Heart left ventricle (tissue), 16 donors: ENCODE measurements at places on chromosomes 11 and 22. TPM values are rescaled to one million over a fixed set of nuclear protein-coding genes. Genes with fewer than 3 reads are reported as not detected.

DNA sequence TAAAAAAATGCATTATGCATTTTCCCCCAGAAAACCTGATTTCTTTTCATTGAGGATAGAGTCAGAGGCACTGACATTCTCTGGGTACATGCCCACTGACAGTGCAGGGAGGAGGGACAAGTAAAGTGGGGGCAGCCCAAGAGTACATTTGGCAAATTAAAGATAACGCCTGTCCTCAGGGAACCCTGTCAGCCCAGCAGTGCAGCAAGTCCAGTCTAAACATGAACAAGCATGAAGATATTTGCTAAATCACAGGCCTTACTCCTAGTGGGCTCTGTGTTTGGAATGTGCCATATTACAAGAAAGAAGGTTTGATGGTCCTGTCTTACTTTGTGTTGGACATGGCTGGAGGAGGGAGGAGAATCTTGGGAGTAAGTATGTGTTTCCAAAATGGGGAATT is 37.9 kb downstream of the AMOTL1 start:
- DNase-seq, result no peak
- H3K4me3 ChIP-seq, result no peak overlapping the region
- H3K4me1 ChIP-seq, result peaks cover 23% of the 10 kb centered on the region
- H3K27me3 ChIP-seq, result no peaks in the 10 kb centered on the region
- peak overlapping the region; percentile 44 for H3K27ac ChIP-seq

DNA sequence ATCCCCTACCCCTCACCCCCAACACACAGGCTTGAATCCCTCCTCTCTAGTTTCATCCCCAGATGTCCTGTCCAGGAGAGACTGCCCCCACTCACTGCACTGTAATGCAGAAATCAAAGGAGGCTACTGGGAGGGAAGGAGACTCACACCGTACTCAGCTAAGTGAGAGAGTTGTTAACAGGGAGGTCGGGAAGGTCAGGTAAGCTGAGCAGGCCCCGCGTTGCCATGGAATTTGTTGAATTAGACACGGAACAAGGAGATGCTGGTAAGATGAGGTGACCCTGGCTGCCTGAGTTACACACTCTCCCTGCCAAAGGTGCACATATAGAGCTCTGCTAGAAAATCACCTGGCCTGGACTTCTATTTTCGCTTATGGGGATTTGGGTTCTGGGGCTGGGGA is 197.9 kb downstream of the NXPE2 start:
- DNase-seq, result no peak
- no peaks in the 10 kb centered on the region for H3K4me1 ChIP-seq
- H3K36me3 ChIP-seq, result no peaks in the 10 kb centered on the region
- H3K27ac ChIP-seq, result no peak overlapping the region
- no peaks in the 10 kb centered on the region for H3K27me3 ChIP-seq

DNA sequence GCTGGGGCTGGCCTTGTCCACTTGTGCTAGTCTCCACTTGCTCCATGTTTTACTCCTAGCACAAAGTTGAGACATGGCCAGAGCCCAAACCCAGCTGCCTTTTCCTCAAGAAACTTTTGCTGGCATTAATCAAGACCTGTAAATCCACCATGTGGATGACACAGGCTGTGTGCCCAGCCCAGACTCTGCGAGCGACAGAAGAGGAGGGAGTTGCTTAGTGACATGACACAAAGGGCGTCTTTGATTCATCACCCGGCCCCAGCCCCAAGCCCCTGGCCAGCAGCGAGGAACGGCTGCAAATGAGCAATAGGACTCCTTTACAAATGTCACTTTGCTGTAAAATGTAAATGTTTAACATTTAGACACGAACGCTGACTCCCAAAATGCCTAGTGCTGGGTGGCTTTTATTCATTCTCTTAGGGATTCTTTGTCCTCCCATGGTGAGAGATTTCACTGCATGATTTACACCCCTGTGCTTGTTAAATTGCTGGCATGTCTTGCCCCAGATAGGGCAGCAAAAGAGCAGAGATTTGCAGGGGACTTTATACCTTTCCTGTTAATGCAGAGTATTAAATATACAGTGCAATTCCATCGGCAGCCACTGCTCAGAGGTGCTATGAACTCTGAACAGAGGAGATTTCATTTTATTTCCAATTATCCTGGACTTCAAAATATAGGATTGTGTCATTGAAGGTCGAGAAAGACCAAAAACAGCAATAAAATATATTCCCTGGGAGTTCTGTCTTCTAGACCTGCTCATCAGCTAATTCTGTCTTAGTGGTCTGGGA is 263.6 kb upstream of the NCAM1 start:
- DNase-seq, result no peak
- H3K4me1 ChIP-seq, result no peaks in the 10 kb centered on the region
- H3K27me3 ChIP-seq, result no peaks in the 10 kb centered on the region

DNA sequence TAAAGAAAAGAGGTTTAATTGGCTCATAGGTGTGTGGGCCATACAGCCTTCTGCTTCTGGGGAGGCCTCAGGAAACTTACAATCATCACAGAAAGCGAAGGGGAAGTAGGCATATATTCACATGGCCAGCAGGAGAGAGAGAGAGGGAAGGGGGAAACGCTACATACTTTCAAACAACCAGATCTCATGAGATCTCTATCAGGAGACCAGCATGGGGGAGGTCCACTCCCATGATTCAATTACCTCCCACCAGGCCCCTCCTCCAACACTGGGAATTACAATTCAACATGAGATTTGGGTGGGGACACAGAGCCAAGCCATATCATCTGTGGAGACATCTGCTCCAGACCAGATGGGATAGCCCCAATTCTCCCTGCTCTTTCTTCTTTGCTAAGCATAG is 866.0 kb downstream of the BRD1 start:
- no peaks in the 10 kb centered on the region for H3K36me3 ChIP-seq
- no peak overlapping the region for H3K4me3 ChIP-seq
- no peak for DNase-seq
- H3K27ac ChIP-seq, result no peak overlapping the region

- no peak overlapping the region for H3K4me3 ChIP-seq
- H3K27me3 ChIP-seq, result no peaks in the 10 kb centered on the region
- no peak for DNase-seq
- H3K36me3 ChIP-seq, result no peaks in the 10 kb centered on the region
Observed at GRCh38 chr22:45423524-45423923, 10.0 kb downstream of the RIBC2 start.

DNA sequence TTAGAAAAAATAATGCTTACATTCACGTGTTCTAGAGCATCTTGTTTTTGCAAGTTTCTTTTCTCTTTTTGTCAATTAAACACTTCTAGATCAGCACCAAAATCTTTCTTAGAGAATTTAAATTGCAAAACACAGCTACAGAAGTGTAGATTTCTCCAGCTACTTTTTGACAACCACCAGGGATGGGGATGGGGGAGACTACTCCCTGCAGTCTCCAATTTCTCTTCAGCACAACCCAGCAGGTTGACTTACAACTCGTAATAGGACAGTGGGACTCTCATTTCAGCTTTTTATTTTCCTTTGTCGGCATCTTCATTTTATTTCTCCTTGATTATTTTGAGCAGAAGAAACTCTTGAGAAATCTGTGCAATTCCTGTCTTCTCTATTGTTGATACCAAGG is 441.2 kb downstream of the LRRC4C start:
- no peaks in the 10 kb centered on the region for H3K27me3 ChIP-seq
- H3K27ac ChIP-seq, result no peak overlapping the region
- DNase-seq, result no peak

- H3K4me1 ChIP-seq, result no peaks in the 10 kb centered on the region
- no peak for DNase-seq
- no peaks in the 10 kb centered on the region for H3K27me3 ChIP-seq
- no peak overlapping the region for H3K27ac ChIP-seq
Observed at GRCh38 chr11:105754260-105754659, 144.4 kb downstream of the GRIA4 start.

DNA sequence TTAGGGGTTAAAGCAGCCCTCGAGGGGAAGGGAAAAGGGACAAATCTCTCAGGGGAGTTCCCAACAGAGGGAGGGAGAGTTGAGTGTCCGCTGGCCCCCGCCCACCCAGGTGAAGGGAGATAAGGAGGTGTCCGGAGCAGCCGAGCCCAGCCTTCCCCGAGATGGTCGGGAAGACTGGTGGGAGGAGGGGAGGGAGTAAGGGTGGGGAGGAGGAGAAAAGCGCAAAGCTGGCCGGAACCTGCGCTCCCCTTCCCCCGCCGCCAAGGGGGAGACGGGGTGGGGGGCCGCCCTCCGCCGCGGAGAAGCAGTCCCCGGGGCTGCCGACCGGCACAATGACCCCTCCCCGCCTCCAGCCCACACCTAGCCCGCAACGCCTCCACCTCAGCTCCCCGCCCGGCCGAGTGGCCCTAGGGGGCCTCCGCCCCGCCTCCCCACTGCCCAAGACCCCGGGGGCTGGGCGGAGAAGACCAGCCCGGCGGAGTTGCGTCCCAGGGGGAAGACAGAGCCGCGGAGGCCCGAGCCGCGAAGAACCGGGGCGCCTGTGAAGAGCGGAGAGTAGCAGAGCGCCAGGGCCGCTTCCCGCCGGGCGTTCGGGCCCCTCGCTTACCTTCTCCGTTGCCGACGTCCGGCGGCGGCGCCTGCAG is 479 bp downstream of the RSF1 start:
- H3K4me1 ChIP-seq, result peaks cover 12% of the 10 kb centered on the region
- peak overlapping the region; percentile 88 for H3K27ac ChIP-seq
- H3K27me3 ChIP-seq, result no peaks in the 10 kb centered on the region
- H3K36me3 ChIP-seq, result no peaks in the 10 kb centered on the region
- DNase-seq, result peak; percentile 48

DNA sequence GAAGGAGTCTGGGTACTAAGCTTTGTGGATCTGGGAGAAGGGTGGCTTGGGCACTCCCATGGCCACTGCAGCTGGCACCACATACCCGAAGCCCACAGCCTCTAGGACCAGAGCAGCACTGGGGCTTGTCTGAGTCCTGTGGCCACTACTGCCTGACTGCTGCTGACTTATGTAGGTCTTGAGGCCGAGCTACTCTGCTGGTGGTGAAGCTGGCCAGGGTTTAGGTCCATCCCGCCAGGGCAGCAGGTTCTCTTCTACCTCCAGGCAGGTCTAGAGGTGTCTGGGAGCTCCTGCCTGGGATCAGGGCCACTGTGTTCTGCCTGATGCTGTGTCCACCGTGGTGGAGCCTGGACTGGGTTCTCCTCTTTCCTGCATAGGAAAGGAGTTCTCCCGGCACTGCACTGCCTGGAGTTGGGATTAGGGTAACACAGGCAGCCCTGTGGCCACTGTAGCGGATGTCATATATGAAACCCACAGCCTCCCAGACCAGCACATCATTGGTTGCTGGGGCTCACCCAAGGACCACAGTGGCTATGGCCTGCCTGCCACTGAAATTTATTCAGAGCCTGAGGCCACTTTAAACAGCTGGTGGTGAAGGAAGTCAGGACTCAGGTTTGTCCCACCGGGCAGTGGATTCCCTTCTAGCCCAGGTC is 109.8 kb upstream of the SERPIND1 start:
- H3K4me1 ChIP-seq, result no peaks in the 10 kb centered on the region
- peaks cover 2% of the 10 kb centered on the region for H3K27me3 ChIP-seq
- H3K27ac ChIP-seq, result no peak overlapping the region
- no peaks in the 10 kb centered on the region for H3K36me3 ChIP-seq
- H3K4me3 ChIP-seq, result no peak overlapping the region
- no peak for DNase-seq

DNA sequence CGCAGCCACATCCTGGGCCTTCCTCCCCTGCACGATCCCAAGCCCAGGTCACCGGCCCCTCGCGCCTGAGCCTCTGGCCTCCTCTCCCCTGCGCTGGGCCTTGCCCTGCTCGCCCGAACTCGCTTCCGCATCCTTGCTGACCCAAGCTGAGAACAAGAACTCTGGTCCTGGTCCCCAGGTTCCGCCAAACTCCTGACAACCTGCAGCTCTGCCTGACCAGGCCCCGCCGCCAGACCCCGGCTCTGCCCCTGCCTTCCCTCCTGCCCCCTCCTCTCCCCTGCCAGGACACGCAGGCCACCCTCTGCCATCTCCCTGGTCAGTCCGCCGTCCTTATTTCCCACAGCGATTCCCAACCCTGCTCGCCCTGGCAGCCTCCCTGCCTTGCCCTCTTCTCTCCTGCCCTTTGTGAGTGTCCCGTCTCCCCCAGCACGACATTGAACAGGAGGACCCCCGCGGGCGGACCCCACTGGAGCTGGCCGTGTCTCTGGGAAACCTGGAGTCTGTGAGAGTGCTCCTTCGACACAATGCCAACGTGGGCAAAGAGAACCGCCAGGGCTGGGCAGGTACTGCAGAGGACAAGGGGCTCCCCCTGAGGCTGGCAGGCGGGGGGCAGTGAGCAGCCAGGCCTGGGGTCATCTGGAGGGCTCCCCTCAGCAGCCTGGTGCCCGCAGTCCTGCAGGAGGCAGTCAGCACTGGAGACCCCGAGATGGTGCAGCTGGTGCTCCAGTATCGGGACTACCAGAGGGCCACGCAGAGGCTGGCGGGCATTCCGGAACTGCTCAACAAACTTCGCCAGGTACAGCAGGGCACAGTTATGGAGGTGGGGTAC is 762 bp downstream of the ANKRD13D start:
- H3K4me3 ChIP-seq, result peak overlapping the region; percentile 70
- no peak for DNase-seq
- H3K36me3 ChIP-seq, result peaks cover 6% of the 10 kb centered on the region
- H3K4me1 ChIP-seq, result peaks cover 81% of the 10 kb centered on the region
- H3K27me3 ChIP-seq, result no peaks in the 10 kb centered on the region

DNA sequence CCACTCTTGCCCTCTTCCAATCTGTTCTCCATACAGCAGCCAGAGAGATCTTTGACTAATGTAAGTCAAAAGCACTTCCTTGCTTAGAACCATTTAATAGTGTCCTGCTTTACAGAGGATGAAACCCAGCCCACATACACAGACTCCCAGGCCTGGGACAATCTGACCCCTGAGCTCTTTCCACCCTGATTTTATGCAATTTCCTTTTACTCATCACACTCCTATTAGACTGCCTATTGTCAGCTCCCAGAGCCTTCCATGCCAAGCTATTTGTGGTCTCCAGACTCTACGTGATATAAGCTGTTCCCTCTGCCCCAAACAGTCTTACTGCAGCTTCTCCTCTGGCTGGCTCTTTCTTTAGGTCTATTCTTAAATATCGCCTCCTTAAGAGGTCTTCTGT is 28.1 kb downstream of the ME3 start:
- no peak for DNase-seq
- no peak overlapping the region for H3K4me3 ChIP-seq
- H3K27ac ChIP-seq, result no peak overlapping the region
- no peaks in the 10 kb centered on the region for H3K36me3 ChIP-seq
- no peaks in the 10 kb centered on the region for H3K27me3 ChIP-seq

DNA sequence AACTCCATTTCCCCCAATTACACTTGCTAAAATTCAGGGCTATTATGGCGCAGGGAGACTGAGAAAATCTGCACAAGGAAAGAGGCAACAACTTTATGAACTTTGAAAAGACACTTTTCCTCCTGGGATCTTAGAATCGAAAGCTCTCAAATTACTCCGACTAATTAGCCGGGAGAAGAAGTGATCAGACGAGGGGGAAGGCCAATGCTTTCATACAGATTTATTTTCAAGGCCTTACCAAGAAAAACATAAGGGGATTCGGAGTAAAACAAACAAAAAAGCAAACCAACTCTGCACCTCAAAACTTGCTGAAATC is 1.6 kb downstream of the PAX6 start:
- H3K36me3 ChIP-seq, result no peaks in the 10 kb centered on the region
- no peak for DNase-seq
- peak overlapping the region; percentile 32 for H3K4me3 ChIP-seq
- peaks cover 98% of the 10 kb centered on the region for H3K27me3 ChIP-seq
- H3K27ac ChIP-seq, result no peak overlapping the region

MIAT gene
- total RNA-seq, result 0.75 TPM

HEPHL1 gene
- not detected for total RNA-seq

OR8G1 gene
- total RNA-seq, result not detected
